ENCODE measurements at places on chromosomes 5 and 9.

DNA sequence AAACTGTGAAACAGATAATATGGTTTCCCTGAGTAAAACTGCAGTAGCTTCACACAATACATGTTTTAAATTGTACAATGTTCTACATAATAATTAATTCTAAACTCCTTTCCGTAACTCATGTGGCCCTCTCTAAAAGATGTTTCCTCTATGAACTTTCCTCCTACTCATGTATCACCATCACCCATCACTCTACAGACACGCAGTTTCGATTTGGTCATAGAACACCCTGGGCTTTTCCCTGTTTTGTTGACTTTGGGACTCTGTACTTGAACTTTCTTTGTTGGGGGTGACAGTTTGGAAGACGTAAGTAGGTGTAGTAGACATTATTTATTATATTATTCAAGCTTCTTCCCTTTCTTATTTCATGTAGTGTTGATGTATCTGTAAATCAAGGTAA, 44.1 kb upstream of the GABRA6 start:
- no peak for DNase-seq

DNA sequence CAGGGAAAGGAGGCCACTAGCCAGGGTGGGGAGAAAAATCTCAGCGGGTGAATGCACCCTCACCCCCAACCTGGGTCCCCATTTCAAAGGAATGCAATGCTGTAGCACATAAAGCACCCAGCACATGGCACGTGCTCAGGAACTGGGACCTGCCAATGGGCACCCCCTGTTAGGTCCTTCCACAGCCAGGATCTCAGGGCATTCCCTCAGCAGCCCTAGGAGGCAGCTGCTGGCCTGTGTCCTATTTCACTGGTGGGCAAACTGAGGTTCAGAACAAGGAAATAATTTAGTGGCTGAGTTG, 8.8 kb downstream of the DNM1 start:
- DNase-seq: no peak

GRCh38 chr5:5542654-5543053, 120.2 kb downstream of the ICE1 start:
- no peak for DNase-seq

DNA sequence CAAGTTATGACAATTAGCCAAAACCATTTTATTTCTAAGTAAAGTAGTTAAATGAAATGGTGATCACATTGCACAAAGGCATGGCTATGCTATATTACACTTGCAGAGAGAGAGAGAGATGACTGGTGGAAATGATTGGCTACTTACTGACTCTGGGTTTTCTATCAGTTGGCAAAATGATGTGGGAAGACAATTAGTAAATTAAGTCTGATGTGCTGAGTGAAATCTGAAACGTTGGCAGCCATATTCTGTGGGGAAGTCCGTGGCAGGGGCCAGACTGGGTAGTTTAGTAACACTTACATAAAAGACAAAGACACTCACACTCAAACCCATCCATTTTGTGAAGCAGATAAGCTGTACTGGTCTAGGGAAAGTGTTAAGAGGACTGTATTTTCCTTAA, 61.6 kb downstream of the ANXA1 start:
- no peak for DNase-seq

DNA sequence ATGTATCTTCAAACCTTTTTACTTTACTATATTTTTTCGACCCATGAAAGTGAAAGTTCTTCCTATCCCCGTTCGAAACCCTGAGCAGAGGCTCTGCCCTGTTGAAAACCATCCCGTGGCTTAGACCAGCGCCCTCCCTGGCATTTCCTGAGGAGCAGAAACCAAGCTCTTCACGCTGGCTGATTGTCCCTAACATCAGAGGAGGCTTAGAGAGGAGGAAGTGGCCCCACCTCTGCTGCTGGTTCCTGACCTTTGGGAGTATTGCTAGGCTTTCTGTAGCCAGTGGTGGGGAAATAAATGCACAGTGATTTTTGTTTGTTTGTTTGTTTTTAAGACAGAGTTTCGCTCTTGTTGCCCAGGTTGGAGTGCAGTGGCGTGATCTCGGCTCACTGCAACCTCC, 4.2 kb upstream of the PTGES start:
- DNase-seq: no peak

DNA sequence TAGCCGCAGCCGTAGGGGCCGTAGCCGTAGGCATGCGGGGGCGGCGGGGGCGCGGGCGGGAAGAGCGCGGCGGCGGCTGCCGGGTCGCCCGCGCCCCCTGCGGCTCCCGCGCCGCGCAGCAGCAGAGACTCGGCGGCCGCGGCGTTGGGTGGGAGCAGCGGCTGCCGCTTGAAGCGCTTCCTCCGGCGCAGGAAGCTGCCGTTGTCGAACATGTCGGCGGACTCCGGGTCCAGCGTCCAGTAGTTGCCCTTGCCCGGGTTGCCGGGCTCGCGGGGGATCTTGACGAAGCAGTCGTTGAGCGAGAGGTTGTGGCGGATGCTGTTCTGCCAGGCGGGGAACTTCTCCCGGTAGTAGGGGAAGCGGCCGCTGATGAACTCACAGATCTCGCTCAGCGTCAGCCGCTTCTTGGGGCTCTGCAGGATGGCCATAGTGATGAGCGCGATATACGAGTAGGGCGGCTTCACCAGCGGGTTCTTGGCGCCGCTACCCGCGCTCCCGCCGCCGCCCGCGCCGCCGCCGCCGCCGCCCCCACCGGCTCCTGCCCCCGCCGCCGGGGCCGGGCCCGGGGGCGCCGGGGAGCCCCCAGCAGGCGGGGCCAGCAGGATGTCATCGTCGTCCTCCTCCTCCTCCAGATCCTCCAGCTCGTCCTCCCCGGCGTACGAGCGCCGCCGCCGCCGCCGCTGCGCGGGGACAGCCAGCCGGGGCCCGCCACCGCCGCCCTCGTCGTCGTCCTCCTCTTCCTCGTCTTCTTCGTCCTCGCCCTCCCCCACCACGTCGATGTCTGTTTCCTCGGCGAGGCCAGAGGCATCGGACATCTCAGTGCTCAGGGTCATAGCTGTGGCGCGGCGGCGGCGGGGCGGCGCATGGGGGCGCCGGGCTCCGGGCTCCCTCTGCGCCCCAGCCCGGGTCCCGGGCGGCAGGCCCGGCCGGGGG, 781 bp downstream of the FOXD1 start:
- no peak for DNase-seq
